Mesothelial cell of epicardium (in vitro differentiated cells): ENCODE measurements at places on chromosomes 2 and 18.

GRCh38 chr2:207408086-207408794, 121.5 kb upstream of the CREB1 start:
- DNase-seq, result no peak

GRCh38 chr2:232213176-232213575, 165.4 kb upstream of the ALPP start:
- no peak for DNase-seq

- DNase-seq, result no peak
Observed at GRCh38 chr2:127685410-127686080, 10.2 kb upstream of the LIMS2 start.

GRCh38 chr2:74617122-74617521, 31.0 kb downstream of the M1AP start:
- no peak for DNase-seq

GRCh38 chr2:41040782-41041520, 589.1 kb upstream of the SLC8A1 start:
- DNase-seq, result no peak

DNA sequence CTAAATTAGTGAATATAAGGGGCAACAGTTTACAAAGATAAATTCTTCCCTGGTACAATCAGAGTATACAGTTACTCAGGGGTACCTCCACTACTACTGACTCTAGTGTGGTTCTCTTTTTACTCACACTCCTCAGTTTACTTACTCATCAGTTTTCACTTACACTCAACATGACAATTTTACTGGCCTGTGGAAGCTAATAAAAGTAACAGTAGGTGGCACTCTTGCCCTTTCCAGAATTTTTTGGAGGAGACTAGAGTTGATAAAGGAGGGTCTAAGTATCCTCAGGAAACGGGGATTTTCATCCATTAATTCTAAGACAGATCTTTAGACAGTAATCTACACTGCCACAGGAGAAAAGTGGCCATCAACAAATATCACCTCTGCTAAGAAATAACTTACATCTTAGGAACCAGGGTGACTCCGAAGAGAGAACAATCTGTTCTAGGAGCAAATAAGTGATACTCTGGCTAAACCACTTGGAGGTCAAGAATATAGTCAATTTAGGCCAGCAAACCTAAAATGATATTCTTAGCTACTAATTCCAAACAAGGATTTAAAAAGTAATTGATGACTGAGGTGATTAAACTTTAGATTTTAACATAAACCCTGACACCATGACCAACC, 61.3 kb downstream of the ATL2 start:
- no peak for DNase-seq

DNA sequence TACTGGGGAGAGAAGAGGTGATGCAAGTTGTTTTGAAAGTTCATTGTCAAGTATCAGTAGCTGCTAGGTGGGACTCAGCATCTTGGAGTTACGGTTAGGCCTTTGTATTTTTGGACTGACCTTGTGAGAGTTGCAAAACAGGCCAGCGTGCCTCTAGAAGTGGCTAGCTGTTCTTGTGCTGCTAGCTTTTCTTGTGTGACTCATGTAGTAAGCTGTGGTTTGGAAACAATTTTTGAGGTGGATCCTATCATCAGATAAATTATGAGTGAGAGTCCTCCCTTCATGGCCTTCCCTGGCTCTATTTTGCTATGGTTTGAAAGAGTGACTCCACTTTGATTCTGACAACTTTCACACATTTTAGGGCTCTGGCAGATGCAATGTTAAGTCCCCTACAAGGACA, 409.2 kb upstream of the HS6ST1 start:
- DNase-seq, result no peak

GRCh38 chr18:7608174-7608550, 41.0 kb downstream of the PTPRM start:
- DNase-seq, result no peak
